ELR (cell line): ENCODE measurements at places on chromosomes 5 and 9.

GRCh38 chr5:138354926-138355378 is 2.5 kb downstream of the KDM3B start:
- DNase-seq: peak; percentile 91

DNA sequence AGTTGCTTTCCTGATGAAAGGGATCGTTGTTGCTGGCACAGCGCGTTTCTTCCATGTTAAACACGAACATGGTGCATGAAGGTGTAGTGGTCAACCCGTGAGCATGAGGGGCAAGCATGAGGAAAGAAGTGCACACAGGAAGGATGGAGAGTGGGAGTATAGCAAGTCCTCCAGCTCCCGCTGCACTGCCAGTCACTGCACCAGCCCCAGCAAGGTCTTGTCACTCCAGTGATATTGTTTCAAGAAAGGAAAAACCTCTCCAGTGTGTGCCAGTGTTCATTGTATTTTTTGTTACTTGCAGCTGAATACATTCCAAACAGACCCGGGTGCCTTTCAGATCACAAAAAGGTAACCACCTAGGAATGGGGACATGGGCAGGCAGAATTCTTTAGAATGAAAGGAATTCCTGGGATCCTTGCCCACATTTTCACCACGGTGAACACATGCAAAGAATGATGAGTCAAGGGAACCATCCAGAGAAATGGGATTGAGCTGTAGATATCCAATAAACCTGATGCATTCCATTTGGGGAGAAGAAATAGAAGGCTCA is 186.3 kb downstream of the AOPEP start:
- DNase-seq: peak; percentile 89

DNA sequence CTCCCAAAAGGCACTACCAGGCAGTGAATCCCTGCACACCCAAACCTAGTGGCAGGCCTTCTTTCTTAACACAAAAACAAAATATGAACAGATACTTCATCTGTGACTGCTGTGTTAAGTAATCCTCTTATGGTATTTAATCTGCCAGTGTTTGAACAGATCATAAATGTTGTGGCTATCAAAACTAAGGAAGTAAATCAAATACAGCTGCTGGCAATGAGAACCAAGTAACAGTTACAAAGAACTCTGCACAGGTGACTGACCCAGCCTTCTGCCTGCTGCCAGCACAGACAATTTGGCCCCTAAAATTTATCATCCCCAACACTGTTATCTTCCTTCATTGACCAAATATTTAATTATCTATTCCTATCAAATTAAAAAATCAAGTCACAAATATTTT is 78.0 kb downstream of the GNAQ start:
- no peak for DNase-seq

GRCh38 chr9:125534971-125535701 is 171.9 kb downstream of the MAPKAP1 start:
- DNase-seq: no peak

GRCh38 chr5:95715799-95716461 is 15.2 kb upstream of the RHOBTB3 start:
- peak; percentile 93 for DNase-seq

- no peak for DNase-seq
Observed at GRCh38 chr5:42854795-42855194, 43.1 kb upstream of the SELENOP start.

DNA sequence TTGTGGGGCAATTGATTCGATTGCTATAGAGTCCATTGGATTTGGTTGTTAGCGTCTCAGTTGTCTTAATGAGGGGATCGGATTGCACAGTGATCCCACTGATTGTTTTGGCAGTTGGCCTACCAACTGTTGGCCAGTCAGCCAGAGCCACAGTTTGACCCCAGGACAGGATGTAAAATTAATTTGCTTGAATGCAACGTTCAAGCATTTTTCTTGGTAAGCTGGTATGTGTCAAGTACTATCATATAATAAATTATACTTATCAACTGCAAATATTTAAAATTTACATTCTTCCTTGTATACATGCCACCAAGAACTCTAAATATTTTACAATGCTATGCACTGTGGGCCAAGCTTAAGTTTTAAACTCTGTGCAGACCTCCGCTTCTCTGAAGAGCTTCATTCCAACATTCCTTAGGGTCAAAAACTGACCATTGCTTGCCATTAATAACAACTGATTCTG is 80.4 kb upstream of the OSMR start:
- DNase-seq: peak; percentile 40

DNA sequence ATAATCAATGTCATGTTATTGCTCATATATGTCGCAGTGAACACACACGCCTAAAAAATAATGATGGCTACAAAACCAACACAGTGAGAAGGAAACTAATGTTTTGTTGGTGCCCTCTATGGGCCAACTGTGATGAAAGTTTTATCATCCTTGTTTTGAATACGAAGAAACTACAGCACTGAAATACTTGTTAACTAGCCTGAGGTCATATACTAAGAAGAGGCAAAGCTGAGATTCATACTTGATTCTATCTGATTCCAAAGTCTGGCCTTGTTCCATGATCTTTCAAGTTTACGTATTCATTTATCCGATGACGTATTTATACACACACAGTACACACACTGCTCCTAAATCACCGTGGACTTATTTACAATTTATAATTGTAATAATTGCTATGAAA is 16.1 kb upstream of the DRD1 start:
- DNase-seq: peak; percentile 27

GRCh38 chr5:149242339-149242738 is 29.3 kb upstream of the AFAP1L1 start:
- no peak for DNase-seq

- no peak for DNase-seq
Observed at GRCh38 chr5:164148292-164148691, 642.9 kb downstream of the MAT2B start.

GRCh38 chr9:91341258-91341746 is 20.4 kb downstream of the AUH start:
- DNase-seq: no peak

- DNase-seq: no peak
Observed at GRCh38 chr5:61084658-61085057, 77.6 kb downstream of the SMIM15 start.

- DNase-seq: no peak
Observed at GRCh38 chr5:128053291-128053954, 30.1 kb upstream of the SLC12A2 start.

DNA sequence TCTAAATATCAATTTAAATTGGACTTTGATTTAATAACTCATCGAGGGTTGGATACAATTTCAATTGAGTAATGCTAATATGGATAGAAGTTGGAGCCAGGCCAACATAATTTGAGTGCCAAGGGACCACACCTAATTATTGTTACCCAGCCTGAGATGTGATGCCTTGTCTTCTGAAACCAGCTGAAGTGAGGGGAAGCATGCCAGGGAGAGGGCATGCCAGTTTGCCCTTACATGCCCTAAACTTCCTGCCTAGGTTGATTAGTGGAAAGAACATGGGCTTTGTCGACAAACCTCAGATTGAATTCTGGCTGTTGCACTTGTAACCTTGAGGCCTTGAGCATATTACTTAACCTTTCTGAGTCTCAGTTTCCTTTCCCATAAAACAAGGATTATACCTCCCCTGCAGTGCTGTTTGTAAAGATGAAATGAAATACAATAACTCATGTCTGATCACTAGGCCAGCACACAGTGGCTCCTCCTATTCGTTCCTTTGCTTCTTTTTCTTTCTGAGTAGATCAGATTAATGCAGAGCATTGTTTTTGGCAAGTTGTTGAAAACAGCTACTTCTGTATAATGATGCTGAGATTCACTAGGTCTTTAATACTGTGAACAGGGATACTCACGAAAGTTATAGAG is 412.8 kb downstream of the TLE4 start:
- no peak for DNase-seq

DNA sequence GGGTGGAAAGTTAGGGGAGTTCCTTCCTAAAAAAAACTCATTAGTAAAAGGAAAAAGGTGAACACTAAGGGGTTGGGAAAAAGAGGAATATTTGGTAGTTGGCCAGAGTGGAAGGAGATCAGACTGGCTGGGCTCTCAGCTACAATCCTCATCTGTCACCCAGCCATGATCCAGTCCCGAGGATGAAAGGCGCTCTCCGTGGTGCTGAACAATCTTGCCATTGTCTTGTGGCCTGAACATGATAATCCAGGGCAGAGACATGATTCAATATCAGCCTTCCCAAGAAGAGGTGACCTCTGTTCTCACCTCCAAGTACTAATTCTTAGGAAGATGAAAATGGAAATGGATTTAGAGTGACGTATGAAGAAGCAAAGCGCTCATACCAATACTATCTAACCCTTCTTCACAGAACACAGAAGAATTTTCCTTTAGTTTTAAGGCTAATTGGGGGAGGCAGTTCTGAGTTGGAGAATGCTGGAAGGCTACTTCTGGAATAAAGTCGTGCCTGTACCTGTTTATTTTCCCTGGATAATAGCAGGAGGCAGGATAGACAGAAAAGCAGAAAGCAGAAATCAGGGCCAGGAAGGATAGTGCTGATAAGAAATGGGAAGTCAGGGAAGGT is 36.6 kb upstream of the MYORG start:
- DNase-seq: peak; percentile 45

- DNase-seq: no peak
Observed at GRCh38 chr5:54738973-54739367, 221.4 kb downstream of the SNX18 start.

- DNase-seq: no peak
Observed at GRCh38 chr9:133788819-133789717, 50.9 kb upstream of the SARDH start.

DNA sequence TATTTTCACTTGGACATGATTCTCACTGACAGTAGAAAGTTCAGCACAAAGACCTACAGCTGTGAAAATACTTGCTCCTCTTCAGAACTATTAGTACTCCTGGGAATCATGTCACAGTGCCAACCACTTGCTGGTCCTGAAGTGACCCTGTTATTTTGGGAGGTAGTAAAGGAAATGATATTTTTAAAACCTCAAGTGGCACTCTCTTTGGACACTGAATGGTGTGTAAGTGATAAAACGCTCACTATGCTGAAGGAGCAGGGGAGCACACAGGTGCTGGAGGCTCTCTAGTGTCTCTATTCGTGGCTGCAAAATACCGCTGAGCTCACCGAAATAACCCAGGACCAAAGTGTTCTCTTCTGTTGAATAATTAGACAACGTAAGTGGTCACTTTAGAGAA is 76.9 kb upstream of the SPATA31D4 start:
- no peak for DNase-seq

GRCh38 chr5:37121027-37121426 is 128.1 kb downstream of the CPLANE1 start:
- no peak for DNase-seq

DNA sequence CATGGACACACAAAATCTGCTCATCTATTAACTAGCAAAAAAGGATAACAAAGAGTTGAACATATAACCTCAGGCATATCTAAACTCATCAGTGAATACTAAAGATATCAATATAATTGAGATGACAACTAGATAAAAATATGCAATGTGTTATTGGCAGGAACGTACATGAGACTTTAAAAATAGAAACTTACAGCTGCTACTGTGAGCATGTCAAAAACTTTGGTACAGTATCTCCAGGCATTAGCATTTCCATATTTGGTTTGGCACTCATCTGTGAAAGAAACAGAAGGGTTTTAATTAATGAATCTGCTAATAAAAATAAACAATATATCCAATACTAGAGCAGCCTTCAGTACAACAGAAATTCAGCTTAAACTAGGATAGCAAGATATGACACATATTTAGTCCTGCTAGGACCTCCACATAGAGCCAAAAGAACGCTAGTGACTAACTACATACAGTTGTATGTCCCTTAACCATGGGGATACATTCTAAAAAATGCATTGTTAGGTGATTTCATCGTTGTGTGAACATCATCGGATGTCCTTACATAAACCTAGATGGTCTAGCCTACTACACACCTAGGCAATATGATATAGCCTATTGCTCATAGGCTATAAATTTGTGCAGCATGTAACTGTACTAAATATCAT is 10.5 kb upstream of the SCAI start:
- DNase-seq: no peak

DNA sequence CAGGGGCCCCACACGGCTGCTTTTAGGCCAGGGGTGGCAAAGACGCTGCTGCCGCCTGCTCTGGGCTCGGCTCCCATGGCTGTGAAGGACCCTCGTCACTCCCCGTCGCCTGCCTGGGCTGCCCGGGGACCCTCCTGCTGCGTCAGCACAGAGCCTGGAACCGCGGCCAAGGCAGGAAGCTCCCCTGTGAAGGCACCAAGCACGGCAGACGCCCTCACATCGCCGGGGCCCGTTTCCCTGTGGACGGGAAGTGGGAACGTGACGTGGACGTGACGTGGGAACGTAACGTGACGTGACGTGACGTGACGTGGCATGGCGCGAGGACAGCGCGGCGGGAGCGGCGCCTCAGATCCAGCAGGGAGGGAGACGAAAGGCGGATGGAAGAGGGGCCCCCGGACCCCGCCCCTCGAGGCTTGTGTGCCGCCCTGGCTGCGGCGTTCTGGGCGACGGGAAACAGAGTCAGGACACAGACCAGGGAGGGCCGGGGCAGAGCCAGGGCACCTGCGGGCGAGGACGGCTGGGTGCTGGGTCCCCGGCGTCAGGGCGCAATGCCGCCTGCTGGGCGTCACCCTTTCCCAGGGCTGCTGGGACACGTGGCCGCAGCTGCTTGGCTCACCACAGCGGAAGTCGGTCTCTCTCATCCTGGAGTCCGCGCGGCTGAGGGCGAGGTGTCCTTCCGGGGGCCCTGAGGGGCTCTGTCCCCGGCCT is 53.1 kb downstream of the MRPL36 start:
- DNase-seq: no peak

DNA sequence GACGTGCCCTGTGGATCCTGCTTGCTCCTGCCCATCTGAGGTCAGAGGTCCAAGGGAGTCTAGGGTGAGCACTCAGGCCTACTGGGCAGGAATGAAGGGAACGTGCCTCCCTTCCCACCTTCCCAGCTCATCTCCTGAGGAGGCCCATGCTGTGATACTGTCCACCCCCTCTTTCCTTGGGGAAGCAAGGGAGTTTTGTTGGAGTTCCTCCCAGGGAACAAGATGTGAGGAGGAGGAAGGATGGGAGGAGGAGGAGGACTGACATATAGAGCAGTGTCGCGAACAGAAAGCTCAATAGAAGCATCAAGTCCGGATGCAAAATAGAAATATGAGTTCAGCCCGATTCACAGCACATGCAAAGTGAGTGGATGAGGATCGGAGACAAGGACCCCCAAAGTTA is 41.0 kb downstream of the SLC6A7 start:
- no peak for DNase-seq

GRCh38 chr9:119086590-119086989 is 282.6 kb downstream of the BRINP1 start:
- DNase-seq: no peak

- DNase-seq: no peak
Observed at GRCh38 chr5:157594675-157595459, 19.3 kb upstream of the ADAM19 start.

- DNase-seq: no peak
Observed at GRCh38 chr5:18807256-18808149, 1173.2 kb downstream of the TAF11L14 start.

GRCh38 chr5:54804521-54804920 is 180.9 kb downstream of the ESM1 start:
- DNase-seq: no peak
